ENCODE measurements at places on chromosomes 2 and 18.
A peak's percentile ranks its signal among the peaks of the same experiment; 100 is the strongest.

- no peak for DNase-seq
These were observed 277.2 kb downstream of the AGPS start for GRCh38 chr2:177669625-177670330.

GRCh38 chr2:61995065-61995464 is 89.6 kb downstream of the COMMD1 start:
- DNase-seq, result no peak

DNA sequence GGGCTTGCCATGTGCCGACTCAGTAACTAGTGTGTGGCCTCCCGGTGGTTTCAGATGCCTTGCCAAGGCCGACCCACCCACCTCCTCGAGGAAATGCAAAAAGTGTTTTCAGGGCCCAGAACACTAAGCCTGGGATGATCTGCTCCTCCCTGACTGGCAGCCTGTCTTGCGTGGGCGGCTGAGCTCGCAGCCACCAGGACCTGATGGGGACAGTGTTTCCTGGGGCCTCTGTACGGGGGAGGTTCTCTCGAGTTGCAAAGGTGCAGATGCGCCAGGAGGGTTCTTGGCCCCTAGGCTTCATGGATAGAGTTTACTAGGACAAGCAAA is 85.2 kb downstream of the GLI2 start:
- DNase-seq, result no peak

GRCh38 chr2:237222601-237223041 is 136.9 kb downstream of the COPS8 start:
- no peak for DNase-seq

- DNase-seq, result no peak
These were observed 6.1 kb upstream of the OTOF start for GRCh38 chr2:26483957-26484565.

- no peak for DNase-seq
These were observed 1.6 kb downstream of the SNED1 start for GRCh38 chr2:240999873-241000541.

- peak; percentile 14 for DNase-seq
These were observed 95.1 kb downstream of the MYO5B start for GRCh38 chr18:50099725-50100407.

DNA sequence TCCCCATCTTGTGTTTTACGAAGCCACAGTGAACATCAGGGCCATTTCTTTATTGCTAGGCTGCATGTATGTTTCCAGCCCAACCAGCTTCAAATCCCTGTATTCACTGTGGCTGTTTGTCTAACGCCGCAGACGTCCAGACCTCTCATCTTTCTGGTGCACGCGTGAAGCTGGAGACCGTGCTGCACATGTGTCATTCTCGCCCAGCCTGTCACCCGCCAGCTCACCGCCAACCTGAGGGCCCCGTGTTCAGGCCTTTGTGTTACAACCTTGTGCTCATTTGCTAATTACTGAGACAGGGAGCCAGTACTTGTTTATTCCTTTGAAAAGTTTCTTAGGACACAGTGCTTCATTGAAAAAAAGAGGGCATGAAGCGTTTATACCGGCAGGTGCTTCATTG is 21.4 kb downstream of the SALL3 start:
- no peak for DNase-seq

DNA sequence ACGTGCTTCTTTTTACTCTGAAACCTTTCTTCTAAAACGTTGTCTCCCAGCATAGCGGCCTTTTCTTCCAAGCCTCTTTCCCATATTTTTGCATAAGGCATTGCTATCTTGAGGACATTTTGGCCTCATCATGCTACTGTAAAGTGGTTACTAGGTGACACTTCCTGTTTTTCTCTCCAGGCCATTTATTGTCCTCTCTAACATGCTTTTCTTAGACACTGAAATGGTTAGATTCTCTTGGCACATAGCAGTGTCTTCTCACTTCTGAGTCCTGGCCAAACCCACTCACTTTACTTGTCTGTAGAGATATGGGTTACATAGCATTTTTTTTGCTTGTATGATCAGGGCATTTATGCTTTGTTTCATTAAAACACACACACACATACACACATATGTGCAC is 50.1 kb upstream of the KCNH7 start:
- peak; percentile 13 for DNase-seq

All from NAMALWA (cell line).